Urinary bladder (tissue), 4 donors: ENCODE measurements at places on chromosomes 2 and 18. TPM values are rescaled to one million over a fixed set of nuclear protein-coding genes. Genes with fewer than 3 reads are reported as not detected.

DNA sequence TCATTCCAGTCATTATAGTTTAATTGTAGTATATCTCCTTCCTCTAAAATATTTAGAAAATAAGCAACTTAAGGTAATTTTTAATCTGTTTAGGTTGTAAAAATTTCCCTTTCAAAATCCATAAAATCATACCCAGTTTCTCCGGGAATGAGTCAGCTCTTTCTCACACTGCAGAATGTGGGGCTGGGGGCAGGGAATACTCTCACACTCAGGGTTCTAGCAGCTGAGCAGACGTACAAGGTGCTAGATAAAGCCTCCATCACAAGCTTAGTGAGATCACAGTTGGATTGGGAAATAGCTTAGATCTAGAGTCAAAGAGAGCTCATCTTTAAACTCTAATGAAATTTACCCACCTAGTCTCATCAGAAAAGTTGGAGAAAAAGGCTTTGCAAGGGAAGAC, 79.9 kb upstream of the FAM237A start:
- no peak for DNase-seq

- no peak for DNase-seq
Measured at GRCh38 chr18:56383349-56383748, 255.0 kb downstream of the TXNL1 start.

- no peak for DNase-seq
Measured at GRCh38 chr2:72570413-72570812, 255.4 kb downstream of the EXOC6B start.

Gene CNGA3
- total RNA-seq, result 0.85 TPM

Gene C18orf54
- 17.3 TPM for total RNA-seq
